ENCODE measurements at places on chromosomes 12 and 14.
A peak's percentile ranks its signal among the peaks of the same experiment; 100 is the strongest.

DNA sequence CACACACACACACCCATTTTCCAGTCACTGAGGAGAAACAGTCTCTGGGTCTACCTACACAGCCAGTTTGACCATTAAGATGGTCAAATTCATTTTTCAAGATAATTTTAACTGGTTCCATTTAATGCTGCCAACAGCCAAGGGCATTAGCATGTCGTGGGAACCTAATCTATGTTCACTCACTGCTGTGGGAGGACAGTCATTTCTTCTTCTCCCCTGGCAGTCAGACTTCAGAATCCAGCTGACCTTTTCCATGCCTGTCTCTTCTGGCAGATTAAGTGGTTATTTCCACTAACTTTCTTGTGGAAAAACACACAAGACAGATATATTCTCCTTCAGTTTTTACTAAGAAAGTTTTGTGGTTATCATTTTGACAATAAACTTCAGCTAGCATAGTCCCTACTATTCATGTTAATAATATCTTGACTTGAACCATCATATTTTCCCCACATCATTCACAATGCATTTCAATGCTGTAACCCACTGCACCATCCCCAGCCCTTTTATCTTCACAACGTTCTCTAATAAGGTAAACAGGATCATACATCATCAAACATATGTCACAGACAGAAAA is 82.2 kb downstream of the DAD1 start:
- DNase-seq = no peak

DNA sequence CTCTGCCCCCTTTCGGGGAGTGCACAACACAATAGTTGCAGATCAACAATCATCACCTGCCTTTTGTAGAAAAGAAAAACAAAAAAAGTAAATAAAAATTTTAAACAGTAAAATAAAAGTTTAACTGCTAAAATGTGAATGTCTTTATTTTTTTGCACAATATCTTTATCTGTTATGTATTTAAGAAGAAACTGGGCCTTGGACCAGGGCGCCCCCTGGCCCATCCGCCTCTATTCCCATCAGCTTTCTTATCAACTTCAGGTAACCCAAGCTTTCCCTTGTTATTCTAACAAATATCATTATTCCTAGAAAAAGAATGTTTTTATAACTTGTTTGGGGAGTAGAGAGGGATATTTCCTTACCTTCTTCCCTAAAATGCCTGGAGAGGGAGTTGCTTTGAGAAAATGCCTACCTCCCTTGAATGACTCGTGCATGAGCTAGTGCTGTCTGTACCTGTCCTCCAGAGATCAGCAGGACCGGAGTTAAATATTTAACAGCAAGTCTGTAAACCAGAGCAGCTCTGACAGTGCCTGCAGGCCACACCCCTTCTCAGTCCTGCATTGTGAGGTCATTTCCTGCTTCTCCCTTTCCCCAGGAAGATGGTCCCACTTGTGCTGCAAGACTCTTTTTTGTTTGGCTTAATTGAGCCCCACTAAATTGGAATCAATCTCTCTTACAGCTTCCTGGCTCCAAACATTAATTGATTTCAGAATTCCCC is 192.8 kb upstream of the RGS6 start:
- peak; percentile 62 for DNase-seq

- DNase-seq = peak; percentile 53
These were observed 101.1 kb upstream of the DCD start for GRCh38 chr12:54749191-54749818.

- DNase-seq = no peak
These were observed 749.2 kb downstream of the NOVA1 start for GRCh38 chr14:25848601-25849000.

- DNase-seq = no peak
These were observed 86.7 kb downstream of the CHGA start for GRCh38 chr14:93009471-93010129.

DNA sequence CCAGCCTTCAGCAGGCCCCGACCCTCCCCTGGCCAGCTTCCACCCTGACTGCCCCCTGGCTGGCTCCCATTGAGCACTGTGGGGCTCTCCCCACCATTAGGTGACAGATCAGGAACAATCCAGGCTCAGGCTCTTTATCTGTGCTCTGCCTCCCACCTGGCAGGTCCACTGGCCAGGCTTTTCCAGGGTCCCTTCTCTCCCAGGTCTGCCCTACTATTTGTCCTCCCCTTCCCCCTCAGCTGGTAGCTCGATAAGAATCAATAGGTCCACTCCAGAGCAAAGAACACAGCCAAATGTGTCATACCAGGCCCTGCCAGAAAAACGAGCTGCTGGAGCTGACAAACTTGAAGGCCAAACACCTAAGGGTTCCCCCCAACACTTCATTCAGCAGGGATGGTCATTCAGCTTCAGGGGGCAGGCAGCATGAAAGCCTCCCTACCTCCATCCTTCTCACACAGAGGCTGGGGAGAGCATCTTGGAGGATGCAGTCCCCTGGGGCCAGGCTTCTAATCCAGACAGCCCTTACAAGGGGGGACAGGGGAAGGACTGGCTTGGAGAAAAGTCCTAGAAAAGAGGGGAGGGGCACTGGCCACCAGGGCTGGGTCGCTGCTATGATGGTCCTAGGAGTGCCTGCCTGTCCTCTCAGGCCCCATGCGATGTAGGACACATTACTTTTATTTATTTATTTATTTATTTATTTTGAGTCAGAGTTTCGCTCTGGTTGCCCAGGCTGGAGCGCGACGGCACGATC is 1.9 kb upstream of the KRT18 start:
- DNase-seq = no peak

DNA sequence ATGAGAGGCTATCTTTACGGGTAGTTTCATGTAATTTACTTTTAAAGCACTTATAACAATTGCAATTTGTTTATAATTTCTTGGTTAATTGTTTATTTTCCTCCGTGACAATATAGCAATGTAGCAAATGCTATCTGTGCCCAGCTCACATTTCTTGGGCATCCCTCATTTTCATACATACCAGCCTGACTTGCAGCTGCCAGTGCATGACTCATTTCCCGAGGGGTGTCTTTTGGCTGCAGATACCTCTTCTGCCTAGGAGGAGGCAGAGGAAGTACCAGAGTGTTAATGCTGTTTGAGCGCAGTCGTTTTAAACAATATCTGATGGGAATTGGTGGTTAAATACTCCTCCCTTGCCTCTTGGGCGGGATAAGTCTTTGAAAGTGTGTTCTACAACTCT is 104.2 kb upstream of the ABCD2 start:
- DNase-seq = no peak

GRCh38 chr14:44896275-44897040 is 65.3 kb downstream of the KLHL28 start:
- DNase-seq = no peak

- DNase-seq = peak; percentile 50
These were observed 57.5 kb downstream of the PLEKHA5 start for GRCh38 chr12:19186722-19187661.

DNA sequence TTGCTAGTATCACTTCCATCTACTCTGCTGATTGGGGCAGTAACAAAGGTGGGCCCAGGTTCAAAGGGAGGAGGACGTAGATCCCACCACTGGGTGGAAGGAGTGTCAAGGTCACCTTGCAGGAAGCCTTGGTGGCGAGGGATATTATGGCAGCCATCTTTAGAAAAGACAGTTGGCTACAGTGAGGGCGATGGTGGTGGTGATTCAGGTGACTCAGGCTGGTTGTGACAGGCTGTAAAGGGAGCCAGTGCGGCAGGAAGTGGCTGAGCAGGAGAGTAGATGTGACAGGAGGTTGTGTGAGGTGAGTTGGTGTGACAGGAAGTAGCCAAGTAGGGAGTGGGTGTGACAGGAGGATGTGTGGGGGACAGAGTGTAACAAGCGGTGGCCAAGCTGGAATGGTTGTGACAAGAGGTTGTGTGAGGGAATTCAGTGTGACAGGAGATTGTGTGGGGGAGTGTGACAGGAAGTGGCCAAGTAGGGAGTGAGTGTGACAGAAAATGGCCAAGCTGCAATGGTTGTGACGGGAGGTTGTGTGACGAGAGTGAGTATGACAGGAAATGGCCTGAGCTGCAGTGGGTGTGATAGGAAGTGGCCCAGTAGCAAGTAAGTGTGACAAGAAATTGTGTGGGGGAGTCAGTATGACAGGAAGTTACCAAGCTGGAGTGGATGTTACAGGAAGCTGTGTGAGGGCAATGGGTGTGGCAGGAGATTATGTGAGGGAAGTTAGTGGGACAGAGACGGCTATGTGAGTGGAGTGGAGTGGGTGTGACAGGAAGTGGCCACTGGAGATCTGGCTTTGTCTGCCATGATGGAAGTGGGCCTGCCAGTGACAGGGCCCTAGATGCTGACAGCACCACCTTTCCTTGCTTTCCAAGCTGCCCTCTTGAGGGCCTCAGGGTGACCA is 136.5 kb upstream of the MYL2 start:
- no peak for DNase-seq

DNA sequence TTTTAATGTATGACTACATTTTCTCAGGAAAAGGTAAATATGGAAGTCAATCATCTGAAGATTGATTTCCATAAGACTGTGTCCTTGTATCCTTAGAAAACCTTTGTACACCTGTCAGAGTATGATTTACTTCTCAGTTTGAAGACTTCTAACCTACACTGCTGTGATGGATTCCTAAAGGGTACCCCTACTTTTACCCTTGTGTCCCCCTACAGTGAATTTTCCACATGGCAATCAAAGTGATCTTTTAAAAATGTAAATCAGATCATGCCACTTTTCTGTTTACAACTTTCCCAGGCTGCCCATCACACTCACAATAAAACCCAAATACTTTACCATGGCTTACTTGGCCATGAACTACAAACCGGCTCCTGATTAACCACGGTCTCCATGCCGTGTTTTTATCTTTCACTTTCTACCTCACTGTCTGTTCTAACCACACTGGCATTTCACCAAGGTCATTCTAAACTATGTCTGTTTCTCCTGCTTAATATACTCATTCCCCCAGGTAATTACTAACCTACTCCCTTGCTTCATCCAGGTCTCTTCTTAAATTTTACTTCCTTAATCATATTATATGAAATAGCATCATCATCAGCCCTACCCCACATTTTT is 8.1 kb downstream of the DNAI7 start:
- no peak for DNase-seq

DNA sequence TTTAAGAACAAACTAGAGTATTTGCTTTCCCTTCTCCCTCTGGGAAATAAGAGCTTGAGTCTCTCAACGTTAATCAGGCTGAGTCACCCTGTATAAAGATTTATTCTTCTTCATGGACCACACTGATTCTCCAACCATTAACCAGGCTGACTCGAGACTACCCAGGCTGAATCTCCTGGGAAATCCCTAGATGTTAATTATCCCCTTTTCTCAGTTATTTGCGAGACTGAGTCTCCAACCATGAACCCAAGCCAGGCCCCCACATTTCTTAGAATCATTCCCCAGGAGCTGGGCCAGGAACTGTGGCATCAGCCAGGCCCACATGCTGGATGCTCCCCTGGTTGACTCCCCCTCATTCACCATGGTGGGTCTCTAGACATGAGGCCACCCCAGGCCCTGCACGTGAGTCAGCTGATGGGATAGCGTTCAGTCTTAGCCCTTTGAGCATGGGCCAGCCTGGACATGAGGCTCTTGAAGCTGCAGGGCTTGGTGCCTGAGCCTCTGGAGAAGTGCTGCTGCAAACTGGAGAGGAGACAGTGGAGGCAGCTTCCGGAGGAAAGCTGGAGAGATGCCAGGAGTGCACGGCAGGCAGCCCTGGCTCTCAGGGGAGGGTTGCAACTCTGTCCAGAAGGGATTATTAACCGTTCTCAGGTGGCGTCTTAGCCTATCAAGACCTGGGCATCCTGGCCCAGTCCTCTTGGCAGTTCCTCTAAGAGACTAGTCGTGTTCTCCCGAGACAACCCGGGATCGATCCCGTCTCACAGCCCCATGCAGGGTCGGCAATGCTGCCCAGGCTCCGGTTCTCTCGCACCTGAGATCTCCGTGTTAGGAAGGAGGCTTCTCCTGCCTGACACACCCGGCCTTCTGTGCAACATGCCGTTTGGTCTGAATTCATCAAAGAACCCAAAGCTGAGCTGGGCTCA is 296.6 kb downstream of the ADGRD1 start:
- DNase-seq = no peak

- DNase-seq = peak; percentile 91
These were observed 24.6 kb downstream of the TPCN1 start for GRCh38 chr12:113245695-113246477.

GRCh38 chr12:25655702-25656101 is 102.6 kb upstream of the LMNTD1 start:
- no peak for DNase-seq

DNA sequence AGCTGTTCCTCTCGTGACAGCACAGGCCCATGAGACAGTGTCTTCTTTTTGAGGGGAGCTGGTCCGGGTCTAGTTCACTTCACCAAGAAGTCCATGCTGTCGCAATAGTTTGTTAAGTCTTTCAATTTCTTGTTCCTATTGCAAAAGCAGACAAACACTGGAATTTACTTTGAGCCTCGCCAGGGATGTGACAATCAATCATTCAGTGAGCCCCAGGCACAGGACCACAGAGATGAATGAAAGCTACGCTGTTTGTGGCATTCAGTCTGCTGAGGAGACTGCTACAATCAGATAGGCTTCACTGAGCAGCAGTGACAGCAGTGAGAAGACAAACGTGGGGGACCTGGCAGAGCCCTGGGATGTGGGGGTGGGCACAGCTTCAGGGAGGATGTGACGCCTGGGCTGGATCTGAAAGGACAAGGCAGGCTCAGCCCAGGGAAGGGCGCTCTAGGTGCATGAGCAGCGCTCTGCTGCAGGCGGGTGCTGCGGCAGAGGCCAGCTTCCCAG is 35.5 kb downstream of the TCTN1 start:
- DNase-seq = no peak

- DNase-seq = no peak
These were observed 40.6 kb downstream of the SSH1 start for GRCh38 chr12:108816652-108817335.

DNA sequence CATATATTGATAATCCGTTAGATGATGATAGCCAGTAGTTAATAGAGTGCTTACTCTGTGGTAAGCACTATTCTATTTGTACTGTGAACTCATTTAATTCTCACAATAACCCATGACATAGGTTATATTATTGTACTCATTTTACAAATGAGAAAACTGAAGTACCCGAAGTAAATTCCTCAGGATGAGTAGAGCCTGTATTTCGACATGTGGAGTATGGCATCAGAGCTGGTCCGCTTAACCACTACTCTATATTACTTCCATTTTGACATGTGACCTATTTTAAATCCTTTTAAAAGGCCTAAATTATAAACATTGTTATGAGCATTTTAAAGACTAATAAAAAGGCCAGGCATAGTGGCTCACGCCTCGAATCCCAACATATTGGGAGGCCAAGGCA is 8.0 kb upstream of the RAP1B start:
- no peak for DNase-seq

DNA sequence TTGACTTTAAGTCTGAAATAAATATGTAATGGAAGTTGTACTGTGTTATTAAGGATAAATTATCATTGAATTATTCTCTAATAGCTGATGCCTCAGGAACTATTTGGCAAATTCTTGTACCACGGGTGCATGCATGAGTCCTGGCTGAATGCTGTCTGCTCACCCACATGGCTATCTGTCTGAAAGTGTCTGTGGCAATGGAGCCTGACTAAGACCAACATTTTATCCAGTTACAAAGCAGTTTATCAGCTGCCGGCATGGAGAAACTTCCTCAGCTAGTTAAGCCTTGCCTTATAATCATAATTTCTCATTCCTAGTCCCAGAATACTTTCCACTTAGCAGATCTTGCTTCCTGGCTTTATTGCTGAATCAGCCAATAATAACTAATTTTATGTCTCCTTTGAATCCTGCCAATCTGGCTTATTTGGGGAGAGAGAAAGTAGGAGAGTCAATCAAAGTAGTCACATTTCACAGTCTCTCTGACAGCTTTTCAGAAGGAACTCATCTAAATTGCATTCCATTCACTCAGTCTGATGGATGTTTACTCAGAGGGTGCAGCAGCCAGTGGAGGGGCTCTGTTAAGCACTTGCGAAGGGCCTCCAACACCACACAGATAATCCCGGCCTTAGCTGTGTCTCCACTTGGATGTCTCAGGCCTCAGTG is 280.6 kb upstream of the CLEC14A start:
- no peak for DNase-seq

- no peak for DNase-seq
These were observed 229.2 kb downstream of the SPTSSA start for GRCh38 chr14:34232790-34233189.

All from SK-N-MC (cell line).